Left forelimb (tissue), 1 donor: ENCODE measurements at places on chromosomes 3 and 15.

DNA sequence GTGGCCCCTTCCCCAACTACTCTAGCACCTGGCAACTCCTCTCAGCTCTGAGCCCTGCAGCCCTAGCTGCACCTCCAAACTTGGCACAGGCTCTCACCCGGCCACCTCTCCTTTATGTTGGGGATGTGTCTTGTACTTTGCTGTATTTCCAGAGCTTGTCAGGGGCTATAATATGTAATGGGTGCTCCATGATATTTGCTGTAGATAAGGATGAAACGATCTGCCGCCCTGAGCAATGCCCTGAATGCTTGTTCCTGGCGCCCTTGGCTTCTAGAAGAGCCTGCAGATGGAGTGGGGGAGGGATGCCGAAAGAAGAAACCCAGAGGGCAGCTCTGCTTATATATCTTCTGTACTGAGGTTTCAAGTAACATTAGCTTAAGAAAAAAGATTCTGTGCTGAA, 35.9 kb upstream of the ZBTB38 start:
- no peak for DNase-seq

DNA sequence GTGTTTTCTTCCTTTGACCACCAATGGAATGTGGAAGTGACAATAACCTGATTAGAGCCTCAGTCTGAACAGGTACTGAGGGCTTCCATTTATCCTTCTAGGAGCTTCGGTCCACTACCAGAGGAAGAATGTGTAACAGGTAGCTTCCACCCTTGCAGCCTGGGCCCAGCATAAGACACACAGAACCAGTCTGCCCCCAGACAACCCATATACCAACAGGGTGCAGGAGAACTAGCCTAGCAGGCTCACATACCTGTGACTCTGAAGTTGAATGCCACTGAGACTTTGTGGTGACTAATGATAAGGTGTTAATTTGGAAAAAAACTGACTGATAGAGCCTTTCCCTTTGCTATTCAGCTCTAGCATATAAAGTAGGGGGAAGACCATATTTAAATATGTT, 166.2 kb downstream of the NEK10 start:
- DNase-seq = no peak

DNA sequence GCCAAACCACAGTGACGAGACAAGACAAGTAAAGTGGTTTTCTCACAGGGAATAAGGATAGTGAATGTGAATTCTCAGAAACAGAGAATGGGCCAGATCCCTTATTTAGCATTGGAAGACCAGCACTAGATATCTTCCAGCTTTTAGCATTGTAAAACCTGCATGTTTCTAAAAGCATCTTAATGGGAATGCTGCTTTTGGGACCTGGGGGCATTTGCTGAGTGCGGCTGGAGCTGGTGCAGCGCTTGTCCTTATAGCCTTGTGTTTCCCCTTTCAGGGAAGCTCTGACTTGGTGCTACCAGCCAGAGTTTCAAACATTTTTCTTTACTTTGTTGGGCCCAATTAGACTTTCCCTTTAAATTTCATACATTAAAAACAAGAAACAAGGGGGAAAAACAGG, 52.9 kb downstream of the CLSTN2 start:
- no peak for DNase-seq

- DNase-seq = peak; percentile 33
Observed at GRCh38 chr3:36814066-36814717, 49.8 kb upstream of the DCLK3 start.

DNA sequence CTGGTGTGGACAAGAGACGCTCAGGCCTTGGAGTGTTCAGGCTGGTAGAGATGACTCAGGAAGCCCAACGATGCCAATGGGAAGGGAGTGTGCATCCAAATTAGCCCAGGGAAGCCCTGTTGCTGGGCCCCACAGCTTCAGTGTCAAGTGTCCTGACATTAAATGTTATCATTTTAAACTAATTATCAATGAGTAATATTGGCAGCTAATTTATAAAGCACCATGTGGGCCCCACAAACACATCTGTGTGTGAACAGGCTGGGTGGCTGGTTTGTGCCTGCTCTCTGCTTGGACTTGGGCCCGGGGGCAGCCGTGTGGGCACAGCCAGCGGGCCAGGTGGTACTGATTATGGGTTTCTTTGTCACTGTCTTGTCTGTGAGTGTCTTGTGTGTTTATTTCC, 15.0 kb downstream of the FBLN2 start:
- no peak for DNase-seq

DNA sequence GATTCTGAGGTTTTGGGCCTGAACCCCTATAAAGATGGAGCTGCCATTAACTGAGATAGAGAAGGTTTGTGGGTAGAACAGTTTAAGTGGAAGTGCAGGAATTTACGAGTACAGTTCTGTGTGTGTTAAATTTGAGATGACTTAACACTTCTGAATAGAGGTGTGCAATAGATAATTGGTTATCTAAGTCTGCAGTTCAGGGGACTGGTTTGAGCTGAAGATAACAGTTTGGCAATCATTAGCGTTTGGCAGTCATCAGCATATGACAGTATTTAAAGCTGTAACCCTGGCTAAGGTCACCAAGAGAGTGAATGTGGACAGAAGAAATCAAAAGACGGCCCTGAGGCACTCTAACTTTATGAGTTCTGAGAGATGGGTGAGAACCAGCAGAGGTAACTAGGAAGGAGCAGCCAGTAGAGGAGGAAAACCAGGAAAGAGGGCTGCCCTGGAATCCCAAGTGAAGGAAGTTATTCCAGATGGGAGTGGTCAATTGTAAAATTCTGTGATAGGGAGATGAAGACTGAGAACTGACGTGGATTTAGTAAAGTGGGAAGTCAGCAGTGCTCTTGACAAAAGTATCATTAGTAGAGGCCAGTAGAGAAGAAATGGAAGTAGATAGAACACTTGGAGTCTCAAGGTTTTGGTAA, 8.1 kb downstream of the MYNN start:
- no peak for DNase-seq

- no peak for DNase-seq
Observed at GRCh38 chr15:85168642-85169173, 187.1 kb downstream of the PDE8A start.

GRCh38 chr3:165336786-165337185, 140.6 kb upstream of the SLITRK3 start:
- DNase-seq = no peak
